NCI-H748 treated with DMSO at 0.1 percent for 48 hours (cell line): ENCODE measurements at places on chromosomes 2 and 18.

DNA sequence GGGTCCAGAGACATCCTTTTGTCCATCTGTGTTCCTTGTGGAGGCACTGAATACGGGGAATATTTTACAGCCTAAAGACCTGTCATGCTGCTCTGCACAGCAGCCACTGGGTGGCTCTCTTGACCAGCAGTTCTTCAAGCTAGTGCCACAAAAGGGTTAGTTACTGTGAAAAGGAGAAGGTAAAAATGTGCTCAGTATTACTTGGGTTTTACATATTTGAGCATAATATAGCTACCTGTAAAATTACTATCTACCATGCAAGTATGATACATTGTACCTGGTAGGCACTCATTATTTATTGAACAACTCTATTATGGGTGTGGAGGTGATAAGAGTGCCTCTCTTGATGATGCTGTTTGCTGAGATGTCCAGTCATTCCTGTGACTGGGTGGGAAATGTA, 23.6 kb downstream of the FZD5 start:
- DNase-seq = peak; percentile 49

GRCh38 chr2:37318401-37318800, 6.2 kb downstream of the PRKD3 start:
- DNase-seq = no peak

GRCh38 chr2:221572821-221573429, 821 bp upstream of the EPHA4 start:
- DNase-seq = peak; percentile 63

GRCh38 chr2:204860274-204860673, 315.0 kb downstream of the PARD3B start:
- no peak for DNase-seq

- no peak for DNase-seq
Measured at GRCh38 chr2:146457221-146457620, 1387.6 kb upstream of the ACVR2A start.

- no peak for DNase-seq
Measured at GRCh38 chr2:198913394-198914152, 544.2 kb downstream of the SATB2 start.

GRCh38 chr2:99863903-99864270, 278.5 kb downstream of the AFF3 start:
- DNase-seq = no peak

- DNase-seq = no peak
Measured at GRCh38 chr18:58315739-58316215, 271.8 kb downstream of the NEDD4L start.

DNA sequence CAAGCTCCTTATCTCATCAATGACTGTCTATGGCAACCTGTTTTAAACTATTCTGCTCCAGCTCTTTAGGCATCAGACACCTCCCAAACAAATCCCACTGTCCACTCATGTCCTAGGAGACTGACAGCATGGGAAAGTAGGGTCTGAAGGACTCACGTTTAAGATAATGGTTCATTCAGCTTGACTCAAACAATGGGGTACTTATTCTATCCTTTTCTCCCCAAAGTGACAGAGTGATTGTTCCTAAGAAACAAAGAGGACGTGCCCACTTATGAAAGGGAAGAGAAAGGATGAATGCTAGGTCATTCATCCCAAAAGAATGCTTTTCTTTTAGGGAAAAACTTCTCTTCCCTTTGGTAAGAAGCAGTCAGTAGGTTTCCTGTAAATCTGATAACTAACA, 41.9 kb downstream of the ALK start:
- DNase-seq = no peak

- DNase-seq = peak; percentile 16
Measured at GRCh38 chr2:160332318-160332717, 132.2 kb upstream of the ITGB6 start.

- no peak for DNase-seq
Measured at GRCh38 chr2:69335311-69335710, 51.7 kb downstream of the GFPT1 start.

DNA sequence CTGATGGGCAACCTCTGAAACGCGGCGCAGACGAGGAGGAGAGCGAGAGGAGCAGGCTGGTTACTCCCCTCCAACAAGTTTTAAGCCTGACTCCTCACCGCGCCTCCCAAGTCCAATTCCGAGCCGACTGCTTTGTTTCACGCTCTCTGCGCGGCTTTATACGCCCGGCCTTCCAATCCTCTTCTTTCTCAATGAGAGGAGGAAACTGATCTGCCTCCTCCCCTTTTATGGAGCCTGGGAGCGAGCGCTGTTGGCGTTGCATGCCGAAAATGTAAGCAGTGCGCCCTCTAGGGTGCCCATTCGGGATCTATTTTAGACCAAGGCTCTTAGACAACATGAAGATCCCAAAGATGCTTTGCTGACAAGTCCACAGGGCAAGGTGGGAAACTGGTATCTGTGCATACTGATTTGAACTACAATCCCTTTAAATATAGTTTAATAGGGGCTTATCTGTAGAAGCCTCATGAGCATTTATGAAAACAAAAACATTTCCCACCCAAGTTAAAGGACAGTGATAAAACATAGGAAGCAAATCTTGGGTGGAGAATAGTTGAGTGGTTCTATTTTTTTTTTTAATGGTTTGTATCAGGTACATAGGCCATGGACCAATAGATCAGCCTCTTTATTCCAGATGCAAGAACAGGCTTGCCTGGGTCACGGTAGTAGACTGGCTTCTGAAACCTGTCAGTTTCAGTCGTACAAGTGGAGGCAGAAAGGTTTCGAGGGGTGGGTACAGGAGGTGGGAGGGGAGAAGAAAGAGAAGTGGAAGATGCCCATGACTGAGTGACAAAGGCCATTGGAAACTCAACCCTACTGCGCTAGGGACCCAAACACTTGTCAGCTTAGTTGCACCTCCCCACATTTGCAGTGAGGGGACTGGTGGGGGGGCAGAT, at the start of gene RND3:
TSS of gene RND3 (minus strand) at position 131 of the 893 bp plus-strand sequence. CDS start 250 bp downstream, outside the sequence.
- peak; percentile 96 for DNase-seq

- DNase-seq = no peak
Measured at GRCh38 chr18:24403076-24403475, 5.5 kb upstream of the OSBPL1A start.

DNA sequence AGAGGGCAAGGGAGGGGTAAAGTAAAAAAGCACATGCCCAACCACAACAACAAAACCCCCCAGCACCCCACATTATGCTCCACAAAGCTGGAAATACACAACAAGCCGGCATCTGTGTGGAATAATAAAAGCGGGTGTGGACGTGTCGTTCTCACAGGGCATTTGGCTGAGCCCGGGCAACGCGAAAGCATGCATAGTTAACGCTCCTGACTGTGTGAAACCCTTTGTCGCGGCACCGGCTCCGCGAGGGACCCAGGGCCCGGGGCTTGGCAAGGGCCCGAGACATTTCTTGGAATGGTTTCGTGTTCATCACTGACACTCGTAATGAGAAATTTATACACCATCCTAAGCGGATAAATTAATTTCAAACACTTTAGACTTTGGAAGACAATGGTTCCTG, 165.6 kb downstream of the INHBB start:
- DNase-seq = no peak

DNA sequence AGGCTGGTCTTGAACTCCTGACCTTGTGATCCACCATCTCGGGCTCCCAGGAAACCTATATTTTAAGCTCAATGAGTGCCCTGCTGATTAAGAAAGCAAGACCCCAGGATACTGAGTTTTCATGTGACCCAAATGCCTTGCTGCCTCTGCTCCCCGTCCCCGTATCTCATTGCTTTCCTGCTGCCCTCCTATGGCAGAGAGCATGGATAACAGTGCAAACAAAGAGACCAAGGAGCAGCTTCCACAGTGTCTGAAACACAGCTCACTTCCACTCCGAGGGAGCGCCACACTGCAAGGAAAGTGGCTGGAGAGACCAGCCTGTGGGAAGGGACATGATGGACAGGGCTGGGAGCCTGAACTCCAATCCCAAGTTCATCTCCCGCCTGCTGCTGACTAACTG, 246.8 kb downstream of the TMEM182 start:
- DNase-seq = no peak

- DNase-seq = no peak
Measured at GRCh38 chr2:189285962-189286645, 106.5 kb upstream of the COL5A2 start.

- no peak for DNase-seq
Measured at GRCh38 chr2:215718436-215718835, 282.6 kb upstream of the FN1 start.

GRCh38 chr18:55264108-55264507, 304.8 kb upstream of the CCDC68 start:
- no peak for DNase-seq

GRCh38 chr18:44197832-44198611, 482.7 kb upstream of the SETBP1 start:
- DNase-seq = no peak

- DNase-seq = no peak
Measured at GRCh38 chr2:66930339-66931220, 466.6 kb upstream of the ETAA1 start.

DNA sequence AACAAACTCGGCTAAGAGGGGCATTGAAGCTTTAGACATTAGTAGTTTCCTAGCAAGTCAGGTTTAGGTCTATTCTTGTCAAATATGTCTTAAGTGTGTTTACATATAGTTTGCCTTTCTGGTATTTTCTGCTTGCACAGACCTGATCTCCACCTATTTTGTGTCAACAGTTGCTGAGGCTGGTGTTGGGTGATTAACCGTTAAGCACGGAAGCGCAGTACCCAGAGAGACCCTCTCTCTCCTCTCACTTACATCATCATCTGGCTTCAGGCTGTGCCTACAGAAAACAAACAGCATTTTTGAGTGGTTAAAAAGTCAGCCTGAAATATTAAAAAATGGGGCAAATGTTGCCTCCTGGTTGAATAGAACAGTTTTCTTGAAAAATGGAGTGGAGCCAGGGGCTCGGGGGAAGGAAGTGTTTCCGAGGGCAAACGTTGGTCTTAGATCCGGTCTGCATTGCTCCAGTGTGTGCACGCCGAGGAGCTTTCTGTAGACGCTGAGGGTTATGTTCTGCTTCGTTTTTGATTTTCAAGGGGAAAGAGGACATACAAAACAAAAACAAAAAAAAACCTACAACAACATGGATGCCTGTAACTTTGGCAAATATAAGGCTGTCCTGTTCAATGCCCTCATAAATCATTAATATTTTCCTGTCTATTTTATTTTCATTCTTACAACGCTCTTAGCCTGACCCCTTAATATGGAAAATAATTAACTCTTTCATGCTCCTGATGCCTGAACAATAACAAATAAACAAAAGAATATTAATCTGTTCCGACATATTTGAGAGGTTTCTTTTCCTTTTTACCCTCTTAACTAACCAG, 120.8 kb downstream of the MEIS1 start:
- peak; percentile 38 for DNase-seq

- peak; percentile 30 for DNase-seq
Measured at GRCh38 chr2:201618744-201619662, 24.3 kb downstream of the TMEM237 start.

DNA sequence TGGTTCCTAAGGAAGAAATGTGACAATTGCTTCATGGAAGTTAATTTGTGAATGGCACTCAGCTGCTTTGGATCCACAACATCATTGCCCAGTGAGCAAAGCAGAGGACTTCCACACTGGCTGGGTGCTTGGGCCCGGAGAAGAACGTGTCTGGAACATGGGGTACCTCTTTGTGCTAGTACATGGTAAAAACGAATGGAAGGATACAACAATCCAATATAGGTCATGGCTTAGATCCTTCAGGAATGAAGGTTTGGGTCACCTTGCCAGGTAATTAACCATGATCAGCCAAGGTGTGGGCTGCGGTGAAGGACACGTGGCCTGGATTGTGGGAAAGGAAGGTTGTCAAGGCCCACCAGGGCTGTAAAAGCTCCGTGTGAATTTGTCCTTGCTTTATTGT, 245.9 kb upstream of the HS6ST1 start:
- no peak for DNase-seq

- DNase-seq = no peak
Measured at GRCh38 chr2:240760121-240760520, 59.9 kb downstream of the KIF1A start.

DNA sequence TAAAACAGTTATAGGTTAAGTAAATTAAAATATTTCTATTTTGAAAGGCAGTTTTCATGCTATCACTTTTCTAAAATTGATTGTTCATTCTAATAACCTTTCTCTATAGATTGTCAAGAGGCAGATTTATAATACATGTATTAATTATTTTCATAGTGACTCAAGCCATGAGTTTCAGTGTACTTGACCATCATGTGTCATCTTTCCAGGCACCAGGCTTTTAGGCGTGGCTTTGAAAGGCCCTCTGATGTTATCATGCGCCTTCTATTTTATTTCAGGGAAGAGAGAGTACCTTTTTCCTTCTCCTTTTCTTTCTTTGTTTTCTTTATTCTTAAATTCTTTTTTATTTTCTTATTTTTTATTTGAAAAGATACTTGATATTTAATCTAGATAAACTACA, 128.3 kb upstream of the ETAA1 start:
- no peak for DNase-seq

GRCh38 chr2:42142547-42143184, 26.5 kb upstream of the EML4 start:
- no peak for DNase-seq

- no peak for DNase-seq
Measured at GRCh38 chr2:120936476-120937334, 201.0 kb downstream of the GLI2 start.

- no peak for DNase-seq
Measured at GRCh38 chr18:42292654-42293053, 337.6 kb downstream of the PIK3C3 start.

GRCh38 chr2:238013806-238014205, 47.0 kb downstream of the UBE2F start:
- DNase-seq = no peak

DNA sequence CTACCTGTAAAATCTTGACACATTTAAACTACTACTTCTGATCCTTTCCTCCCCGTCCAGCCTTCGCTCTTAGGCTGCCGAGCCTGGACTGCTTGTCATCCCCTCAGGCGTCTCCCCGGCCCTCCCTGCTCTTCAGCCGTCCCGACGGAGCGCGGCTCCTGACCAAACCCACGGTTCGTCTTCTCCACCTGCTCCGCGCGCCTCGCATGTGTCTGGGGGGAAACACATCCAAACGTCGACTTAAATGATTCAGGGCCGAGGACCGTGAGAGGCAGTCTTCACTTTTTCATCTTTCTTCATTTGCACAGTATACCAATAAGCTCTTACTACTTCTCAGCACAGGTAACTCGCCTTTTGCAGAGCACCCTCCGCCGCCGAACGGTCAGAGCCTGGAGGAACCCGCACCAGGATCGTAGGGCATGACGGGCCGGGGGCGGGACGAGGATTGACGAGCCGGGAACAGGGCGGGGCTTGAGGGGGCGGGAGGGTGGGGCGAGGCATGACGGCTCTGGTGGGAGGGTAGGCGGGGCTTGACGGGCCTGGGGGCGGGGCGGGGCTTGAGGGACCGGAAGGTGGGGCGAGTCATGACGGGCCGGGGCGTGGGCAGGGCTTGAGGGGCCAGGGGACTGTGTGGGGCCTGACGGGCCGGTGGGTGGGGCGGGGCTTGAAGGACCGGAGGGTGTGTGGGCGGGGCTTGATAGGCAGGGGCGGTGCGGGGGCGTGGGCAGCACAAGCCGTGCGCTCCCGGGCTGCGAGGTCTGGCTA, at the start of gene SEH1L:
TSS of gene SEH1L (plus strand) at position 727 of the 765 bp plus-strand sequence. CDS start 111 bp downstream, outside the sequence.
- peak; percentile 94 for DNase-seq

- no peak for DNase-seq
Measured at GRCh38 chr2:133690780-133691179, 122.5 kb upstream of the NCKAP5 start.

GRCh38 chr2:43045866-43046265, 180.5 kb downstream of the ZFP36L2 start:
- no peak for DNase-seq
